ENCODE measurements at places on chromosomes 16 and 17. TPM values are rescaled to one million over a fixed set of nuclear protein-coding genes. Genes with fewer than 3 reads are reported as not detected.

- DNase-seq: no peak
Observed at GRCh38 chr16:86492961-86493629, 17.2 kb upstream of the FOXF1 start.

DNA sequence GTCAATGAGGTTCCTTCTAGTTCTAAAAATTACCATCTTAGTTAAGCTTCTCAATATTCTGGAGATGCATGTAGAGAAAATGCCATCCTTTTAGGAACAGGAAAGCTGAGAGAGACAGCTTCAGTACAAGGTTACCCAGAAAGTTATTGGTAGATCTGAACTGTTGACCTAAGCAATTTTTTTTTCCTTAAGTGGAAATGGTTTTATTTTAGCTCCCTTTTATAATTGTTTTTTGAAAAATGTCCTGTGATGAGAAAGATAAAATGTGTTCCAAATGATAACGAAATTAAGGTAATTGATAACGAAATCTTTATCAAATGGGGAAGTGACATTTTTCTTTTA, 8.2 kb downstream of the PSMD7 start:
- no peak for DNase-seq

DNA sequence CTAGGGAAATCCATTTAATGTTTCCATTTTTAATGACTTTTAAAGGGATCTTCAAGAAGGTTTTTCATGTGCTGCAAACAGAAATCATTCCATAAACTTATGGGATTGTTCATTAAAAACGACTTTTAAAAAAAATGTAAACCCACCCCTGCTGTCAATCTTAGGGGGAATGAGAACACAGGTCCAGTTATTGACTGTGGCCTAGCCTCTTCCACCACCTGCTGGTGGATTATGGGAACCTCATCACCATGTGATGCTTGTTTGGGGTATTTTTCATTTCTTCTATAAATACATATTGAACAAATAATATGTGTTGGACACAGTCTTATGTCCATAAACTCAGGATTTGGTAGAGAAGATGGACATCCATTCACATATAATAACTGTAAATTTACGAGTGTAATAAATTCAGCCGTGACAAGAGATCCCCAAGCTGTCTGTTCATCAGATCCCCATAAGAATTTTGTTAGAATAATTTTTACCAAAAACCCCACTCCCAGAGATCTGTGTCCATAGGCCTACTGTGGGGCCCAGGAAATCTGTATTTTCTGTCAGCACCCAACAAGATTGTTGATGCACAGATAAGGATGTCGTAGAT, 42.0 kb upstream of the TMC5 start:
- no peak for DNase-seq

DNA sequence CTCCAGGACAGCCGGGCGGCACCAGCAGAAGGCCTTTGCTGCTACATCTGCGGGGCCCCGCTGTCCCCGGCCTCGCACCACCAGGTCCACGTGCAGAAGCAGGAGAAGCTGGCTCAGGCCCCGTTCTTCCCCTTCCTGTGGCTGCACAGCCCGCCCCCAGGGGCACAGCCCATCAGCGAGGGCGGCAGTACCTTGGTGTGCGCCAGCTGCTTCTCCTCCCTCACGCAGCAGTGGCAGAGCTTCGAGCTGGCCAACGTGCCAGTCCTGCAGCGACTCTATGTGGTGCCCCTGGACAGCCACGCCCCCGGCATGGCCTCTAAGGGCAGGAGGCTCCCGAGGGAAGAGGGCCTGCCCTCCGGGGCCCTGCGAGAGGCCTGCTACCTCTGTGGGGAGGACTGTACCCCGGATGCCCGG, 58.3 kb upstream of the CIBAR2 start:
- peak; percentile 76 for DNase-seq

DNA sequence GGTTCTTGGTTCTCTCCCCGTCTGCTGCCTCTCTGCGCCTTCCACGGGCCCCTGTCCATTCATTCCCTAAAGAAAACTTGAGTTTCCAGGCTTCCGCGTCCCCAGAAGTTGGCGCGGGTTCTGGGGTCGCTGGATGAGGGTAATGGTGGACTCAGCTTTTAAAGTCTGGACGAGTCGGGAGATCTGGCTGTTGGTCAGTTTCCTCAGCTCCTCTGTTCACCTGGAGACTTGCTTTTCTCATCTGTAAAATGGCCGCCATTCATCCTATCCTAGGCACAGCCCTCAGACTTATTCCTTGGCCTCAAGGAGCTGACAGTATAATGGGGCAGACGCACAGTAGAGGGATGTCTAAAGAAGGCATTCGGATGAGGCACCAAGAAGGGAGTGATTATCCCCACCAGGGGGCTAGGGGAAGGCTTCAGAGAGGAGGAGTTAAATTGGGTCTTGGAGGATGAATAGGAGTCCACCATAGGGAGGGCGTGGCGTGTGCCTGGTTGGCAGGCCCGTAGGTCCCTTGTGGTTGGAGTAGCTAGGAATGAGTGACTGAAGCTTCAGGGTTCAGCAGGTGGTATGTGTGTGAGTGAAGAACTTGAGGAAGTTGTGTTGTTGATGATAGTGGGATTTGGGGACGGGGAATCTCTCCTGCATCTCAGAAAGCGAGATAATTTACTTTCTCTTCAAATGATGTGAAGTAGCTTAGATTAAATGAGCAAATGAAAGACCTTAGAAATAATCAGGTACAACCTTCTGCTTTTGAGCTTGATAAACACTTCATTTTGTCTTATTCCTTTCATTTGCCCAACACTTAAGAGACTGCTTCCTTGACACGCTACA, 652 bp downstream of the VPS35L start:
- DNase-seq: no peak

DNA sequence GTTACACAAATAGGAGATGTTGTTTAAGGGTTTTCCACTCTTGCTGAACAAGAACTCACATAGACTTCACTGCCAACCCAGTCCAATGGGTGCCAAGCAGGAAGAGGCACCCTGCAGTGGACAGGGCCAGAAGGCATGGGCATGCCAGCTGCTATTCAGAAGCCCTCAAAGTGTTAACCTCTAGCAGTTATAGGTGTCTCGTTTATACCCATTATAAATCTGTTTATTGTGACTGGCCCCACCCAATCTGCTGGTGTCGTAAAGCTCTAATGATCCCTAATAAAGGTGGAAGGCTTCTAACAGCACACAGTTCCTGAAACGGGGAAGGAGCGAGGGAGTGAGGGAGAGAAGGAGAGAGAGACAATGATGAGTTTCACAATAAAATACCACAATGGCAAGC, 23.9 kb downstream of the HNF1B start:
- DNase-seq: no peak

DNA sequence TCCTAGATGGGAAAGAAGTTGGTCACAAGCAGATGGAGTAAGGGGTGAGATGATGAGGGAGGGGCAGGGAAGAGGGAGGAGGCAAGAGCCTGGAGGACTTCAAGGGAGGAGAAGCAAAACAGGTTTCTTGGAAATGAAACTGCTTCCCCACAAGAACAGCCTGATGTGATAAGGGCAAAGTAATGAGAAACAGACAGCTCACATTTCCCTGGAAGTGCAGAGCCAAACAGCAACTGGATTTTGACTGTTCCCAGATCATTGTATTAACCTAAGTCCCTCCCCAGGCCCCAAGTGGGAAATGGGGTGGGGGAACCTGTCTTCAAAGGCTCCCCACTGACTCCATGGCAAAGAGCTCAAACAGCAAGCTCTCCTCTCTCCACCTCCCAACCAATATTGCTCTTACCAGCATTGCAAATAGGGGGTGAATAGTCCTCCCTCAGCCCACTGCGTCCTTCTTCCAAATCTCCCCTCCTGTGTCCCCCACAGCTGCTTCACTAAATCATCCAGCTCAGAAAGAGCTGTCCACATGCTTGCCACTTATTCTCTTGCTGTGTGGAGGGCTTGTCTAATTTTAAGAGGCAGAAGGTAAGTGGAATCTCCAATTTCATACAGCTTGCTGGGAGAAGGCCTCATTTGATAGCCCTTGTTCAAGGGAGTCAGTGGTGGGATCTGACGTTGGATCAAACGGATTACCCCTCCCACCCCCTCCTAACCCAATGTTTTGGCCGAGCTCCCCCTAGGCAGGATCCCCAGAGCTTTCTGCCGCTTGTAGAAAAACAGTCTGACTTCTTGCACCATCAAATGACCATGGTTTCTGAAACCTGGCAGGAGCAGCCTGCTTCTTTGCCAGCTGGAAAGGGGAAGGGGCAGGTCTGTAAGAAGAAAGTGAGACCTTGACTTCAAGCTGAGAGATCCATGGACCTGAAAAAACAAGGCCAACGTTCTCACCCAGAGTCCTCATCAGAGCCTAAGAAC, 56.3 kb upstream of the SMIM36 start:
- peak; percentile 37 for DNase-seq

GRCh38 chr16:30028438-30029076, 2.5 kb downstream of the TLCD3B start:
- DNase-seq: no peak

DNA sequence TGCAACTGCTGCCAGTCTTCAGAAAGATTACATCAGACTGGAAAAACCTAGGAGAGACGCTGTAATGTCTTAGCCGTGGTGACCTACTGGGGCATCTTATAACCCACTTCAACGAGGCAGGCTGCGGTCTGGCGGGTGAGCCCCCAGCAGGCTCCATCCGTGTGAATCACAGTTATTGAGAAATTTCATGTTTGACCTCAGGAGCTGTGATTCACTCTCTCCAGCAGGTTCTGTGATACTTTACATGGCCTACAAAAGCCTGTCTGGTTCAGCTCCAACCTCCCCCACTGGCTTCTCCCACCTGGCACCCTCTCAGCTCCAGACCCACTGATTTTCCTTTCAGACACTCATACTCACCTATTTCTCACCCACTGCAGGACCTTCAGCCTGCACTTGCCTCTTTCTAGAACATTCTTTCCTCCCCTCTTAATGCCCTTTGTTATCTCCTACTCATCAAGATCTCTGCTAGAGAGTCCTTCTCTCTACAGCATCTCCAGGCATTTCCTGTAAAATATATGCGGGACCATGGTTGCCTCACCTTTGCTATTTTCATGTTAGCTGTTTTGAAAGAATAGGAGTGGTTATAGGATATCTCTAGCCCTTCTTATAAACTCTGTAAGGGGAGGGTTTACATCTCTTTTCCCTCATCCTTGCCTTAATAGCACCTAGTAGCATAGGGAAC, 227.9 kb downstream of the MAF start:
- no peak for DNase-seq

GRCh38 chr16:85800321-85800669, 800 bp downstream of the COX4I1 start:
- DNase-seq: no peak

DNAH2 gene
- not detected for total RNA-seq

APOH gene
- not detected for total RNA-seq

BPTF gene
- total RNA-seq: 42.5 TPM

TERB1 gene
- not detected for total RNA-seq

Measured in gastrocnemius medialis (tissue), 4 donors.